ENCODE measurements at places on chromosomes 7 and 10. TPM values are rescaled to one million over a fixed set of nuclear protein-coding genes. Genes with fewer than 3 reads are reported as not detected.

Gene FGFR2
- total RNA-seq = 5.8 TPM

Gene OR2A1
- 0.39 TPM for total RNA-seq

DNA sequence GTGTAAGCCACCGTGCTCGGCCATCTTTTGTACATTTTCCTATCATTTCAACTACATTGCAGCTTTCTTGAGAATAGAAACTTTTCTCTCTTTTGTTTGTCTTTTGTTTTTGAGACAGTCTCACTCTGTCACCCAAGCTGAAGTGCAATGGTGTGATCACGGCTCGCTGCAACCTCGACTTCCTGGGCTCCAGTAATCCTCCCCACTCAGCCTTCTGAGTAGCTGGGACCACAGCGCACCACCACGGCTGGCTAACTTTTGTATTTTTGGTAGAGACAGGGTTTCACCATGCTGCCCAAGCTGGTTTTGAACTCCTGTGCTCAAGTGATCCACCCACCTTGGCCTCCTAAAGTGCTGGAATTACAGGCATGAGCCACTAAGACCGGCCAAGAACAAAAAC lies 31.3 kb upstream of the DAGLB start:
- H3K27ac ChIP-seq = no peak overlapping the region
- H3K4me3 ChIP-seq = no peak overlapping the region
- H3K36me3 ChIP-seq = no peaks in the 10 kb centered on the region
- DNase-seq = peak; percentile 36
- H3K27me3 ChIP-seq = no peaks in the 10 kb centered on the region
- H3K4me1 ChIP-seq = peaks cover 2% of the 10 kb centered on the region

DNA sequence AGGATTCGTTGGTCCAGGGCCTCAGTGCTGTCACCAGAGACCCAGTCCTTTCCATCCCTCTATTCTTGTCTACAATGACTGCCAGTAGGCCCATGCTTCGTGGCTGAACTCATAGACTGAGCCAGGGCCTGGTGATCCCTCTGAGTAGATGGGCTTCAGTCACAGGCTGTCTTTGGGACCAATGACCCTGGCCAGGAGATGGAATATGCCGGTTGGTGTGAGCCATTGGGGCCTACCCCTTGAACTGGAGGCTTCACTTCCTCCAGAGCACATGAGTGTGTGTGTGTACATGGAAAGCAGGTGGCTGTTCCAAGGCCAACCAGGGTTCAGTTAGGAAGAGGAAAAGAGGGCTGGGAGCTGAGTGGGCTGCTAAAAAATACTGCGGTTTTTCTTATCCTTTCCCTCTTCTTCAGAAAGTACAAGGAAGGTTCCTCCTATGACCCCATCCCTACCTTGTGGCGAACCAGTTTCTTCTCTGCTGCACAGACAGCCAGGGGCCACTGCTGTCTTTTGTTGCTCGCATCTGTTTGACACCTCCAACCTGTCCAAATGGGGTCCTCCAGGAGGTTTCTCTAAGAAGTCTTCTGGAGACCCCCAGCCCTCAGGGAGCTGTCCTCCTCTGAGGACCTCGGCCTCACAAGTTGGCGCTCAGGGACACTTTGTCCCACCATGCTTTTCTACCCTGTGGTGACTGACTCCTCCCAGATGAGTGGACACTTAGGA lies 36.6 kb downstream of the ADRA2A start:
- no peak overlapping the region for H3K27ac ChIP-seq
- DNase-seq = peak; percentile 19
- H3K36me3 ChIP-seq = no peaks in the 10 kb centered on the region
- no peaks in the 10 kb centered on the region for H3K27me3 ChIP-seq
- no peak overlapping the region for H3K4me3 ChIP-seq

DNA sequence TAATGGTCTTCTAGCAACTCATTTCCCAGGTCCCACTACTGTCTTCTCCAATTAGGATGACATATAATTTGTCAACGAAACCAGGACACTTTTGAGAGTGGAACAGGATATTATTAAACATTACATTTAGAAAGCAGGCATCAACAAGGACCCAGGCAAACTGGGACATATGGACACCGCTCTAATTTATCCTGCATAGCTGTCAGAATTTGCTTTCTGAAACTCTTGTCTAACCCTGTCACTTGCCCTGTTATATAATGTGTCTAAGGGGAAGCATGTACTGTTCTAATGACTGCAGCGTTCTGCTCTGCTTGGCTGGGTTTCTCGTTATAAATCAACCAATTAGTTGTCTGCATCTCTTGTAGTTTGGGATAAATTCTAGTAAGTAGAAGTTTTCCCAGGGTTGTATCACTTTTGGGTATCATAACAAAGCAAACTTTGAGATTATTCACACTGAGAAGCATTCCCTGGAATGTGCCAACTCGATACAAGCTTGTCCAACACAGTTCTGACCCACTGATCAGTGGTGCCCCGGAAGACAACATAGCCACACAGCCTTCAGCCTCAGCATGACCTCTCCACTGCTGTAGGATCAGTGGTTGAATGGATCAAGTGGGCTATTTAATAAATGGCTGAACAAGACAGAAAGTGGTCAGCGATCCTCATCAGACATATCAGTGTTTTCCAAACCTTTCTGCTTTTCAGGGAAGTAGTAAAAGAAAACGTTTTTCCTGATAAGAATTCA lies 228.1 kb downstream of the KIF20B start:
- H3K4me1 ChIP-seq = no peaks in the 10 kb centered on the region
- H3K36me3 ChIP-seq = no peaks in the 10 kb centered on the region
- H3K4me3 ChIP-seq = no peak overlapping the region

Gene UPK3B
- 1.7 TPM for total RNA-seq

DNA sequence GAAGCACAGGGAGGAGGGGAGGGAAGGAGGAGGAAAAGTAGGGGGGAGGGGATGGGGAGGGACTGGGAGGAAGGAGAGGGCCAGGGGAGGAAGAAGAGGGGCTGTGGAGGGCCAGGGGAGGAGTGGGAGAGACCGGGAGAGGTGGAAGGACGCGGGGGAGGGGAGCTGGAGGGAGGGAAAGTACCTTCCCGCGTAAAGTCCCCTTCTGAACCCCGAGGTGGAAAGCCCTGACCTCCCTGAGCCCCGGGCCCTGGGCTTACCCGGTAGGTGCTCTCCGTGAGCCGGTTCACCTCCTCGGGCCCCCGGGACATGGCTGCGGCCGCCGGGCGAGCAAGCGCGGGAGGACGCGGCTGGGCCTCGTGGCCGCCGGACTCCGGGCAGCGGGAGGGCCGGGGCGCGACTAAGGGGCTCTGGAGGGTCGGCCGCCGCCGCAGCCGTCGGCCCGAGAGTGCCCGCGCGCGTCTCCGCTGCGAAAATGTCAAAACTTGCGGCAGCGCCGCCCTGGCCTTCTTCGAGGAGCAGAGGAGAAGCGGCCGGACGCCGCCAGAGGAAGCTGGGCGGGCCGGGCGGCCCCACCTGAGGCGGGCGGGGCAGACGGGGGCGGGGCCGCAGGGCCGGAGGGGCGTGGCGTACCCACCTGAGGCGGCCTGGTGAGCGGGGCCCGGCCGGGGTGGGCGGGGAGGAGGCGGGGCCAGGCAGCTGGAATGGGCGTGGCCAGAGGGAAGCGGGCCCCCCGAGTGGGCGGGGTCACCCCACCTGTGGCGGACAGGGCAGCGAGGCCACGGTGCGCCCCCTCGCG lies at the start of gene BAIAP2L1:
BAIAP2L1 (minus strand) TSS at position 549 of the 799 bp plus-strand sequence; CDS start at position 311, 238 bp downstream.
- H3K27ac ChIP-seq = no peak within 1 kb of the TSS
- H3K27me3 ChIP-seq = no peaks in the 10 kb centered on the region
- H3K36me3 ChIP-seq = no peaks in the 10 kb centered on the region
- H3K4me1 ChIP-seq = no peaks in the 10 kb centered on the region
- peak; percentile 88 for DNase-seq

DNA sequence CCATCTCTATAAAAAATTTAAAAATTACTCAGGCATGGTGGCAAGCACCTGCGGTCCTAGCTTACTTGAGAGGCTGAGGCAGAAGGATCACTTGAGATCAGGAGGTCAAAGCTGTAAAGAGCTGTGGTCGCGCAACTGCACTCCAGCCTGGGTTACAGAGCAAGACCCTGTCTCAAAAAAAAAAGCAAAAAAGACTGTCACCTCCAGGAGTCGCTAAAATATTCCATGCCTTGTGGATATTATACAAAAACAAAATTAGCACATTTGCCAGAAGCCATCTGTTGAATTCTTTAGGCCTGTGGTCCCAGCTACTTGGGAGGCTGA lies 87.0 kb upstream of the SDK1 start:
- H3K4me1 ChIP-seq = peaks cover 2% of the 10 kb centered on the region
- no peak overlapping the region for H3K4me3 ChIP-seq
- no peak for DNase-seq
- H3K27me3 ChIP-seq = no peaks in the 10 kb centered on the region
- no peak overlapping the region for H3K27ac ChIP-seq

Gene TMEM176B
- total RNA-seq = 34.3 TPM

Gene ZNF804B
- total RNA-seq = not detected
